Endothelial cell of umbilical vein (primary cell): ENCODE measurements at places on chromosomes 5 and 9. TPM values are rescaled to one million over a fixed set of nuclear protein-coding genes. Genes with fewer than 3 reads are reported as not detected.

The KCNV2 gene
- total RNA-seq, result not detected in 2 replicates

The CCL21 gene
- total RNA-seq, result 0.85 TPM in 1 of 2 replicates, not detected in the other

The LMAN2 gene
- total RNA-seq, result 151 and 160 TPM in 2 replicates

The BARHL1 gene
- total RNA-seq, result not detected in 2 replicates

The OR1J2 gene
- not detected in 2 replicates for total RNA-seq

The ANKRD34B gene
- not detected in 2 replicates for total RNA-seq
